ENCODE measurements at places on chromosomes 7 and 10.

DNA sequence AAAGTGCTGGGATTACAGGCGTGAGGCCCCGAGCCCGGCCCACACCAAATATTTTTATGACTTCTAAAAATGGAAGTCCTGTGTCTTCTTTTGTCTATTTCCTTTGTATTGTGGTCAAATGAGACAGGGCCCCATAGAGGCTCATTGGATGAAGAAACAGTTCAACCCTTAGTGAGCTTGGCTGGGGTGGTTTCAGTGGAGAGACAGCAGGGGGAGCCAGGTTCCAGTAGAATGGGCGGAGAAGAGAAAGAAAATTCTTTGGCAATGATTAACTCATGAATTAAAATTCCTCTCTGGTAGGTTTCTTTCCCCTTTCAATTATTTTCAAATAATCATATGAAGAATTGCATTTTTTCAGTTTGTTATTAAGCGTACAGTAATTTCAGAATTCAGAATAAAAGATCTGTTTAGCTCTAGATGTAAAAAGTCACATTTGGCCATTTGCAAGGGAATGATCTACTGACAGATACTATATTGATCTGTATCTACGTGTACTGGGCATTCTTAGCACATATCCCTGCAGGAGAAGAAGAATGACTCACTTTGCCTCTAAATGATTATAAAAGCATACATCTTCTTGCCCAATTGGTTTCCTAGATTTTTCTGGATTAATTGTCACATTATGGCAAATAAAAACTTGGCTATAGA is 43.2 kb downstream of the PNLIPRP3 start:
- DNase-seq, result peak; percentile 9

GRCh38 chr10:125565046-125565445 is 117.9 kb downstream of the TEX36 start:
- no peak for DNase-seq

DNA sequence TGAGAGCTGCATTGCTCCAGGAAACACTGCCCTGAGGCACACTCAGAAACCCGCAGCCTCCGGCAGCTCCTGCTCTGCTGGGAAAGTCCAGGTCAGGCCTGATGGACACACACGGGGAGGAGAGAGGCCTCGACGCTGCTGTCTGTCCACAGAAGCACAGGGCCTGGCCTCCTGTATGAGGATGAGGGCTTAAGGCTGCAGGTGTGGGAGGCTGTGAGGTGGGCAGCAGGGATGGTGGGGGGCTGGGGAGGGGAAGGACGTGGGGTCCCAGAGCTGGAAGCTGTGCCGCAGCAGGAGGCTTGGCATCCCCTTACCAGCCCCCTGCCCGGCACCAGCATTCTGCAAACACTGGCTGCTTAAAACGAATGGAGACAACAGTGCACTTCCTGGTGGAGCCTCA is 186.2 kb downstream of the DNAJB6 start:
- no peak for DNase-seq

GRCh38 chr7:135257790-135258189 is 24.2 kb downstream of the STRA8 start:
- DNase-seq, result no peak
